Activated CD4-positive, CD25-positive, alpha-beta regulatory T cell (primary cell): ENCODE measurements at places on chromosomes 1 and 21.

GRCh38 chr21:42340187-42341050, 10.4 kb downstream of the TFF2 start:
- no peak for DNase-seq

GRCh38 chr21:41932191-41932575, 21.6 kb downstream of the C2CD2 start:
- DNase-seq = no peak

GRCh38 chr1:31886866-31887265, 51.3 kb downstream of the PTP4A2 start:
- no peak for DNase-seq

- DNase-seq = no peak
Measured at GRCh38 chr1:173113015-173113741, 62.4 kb upstream of the TNFSF18 start.

DNA sequence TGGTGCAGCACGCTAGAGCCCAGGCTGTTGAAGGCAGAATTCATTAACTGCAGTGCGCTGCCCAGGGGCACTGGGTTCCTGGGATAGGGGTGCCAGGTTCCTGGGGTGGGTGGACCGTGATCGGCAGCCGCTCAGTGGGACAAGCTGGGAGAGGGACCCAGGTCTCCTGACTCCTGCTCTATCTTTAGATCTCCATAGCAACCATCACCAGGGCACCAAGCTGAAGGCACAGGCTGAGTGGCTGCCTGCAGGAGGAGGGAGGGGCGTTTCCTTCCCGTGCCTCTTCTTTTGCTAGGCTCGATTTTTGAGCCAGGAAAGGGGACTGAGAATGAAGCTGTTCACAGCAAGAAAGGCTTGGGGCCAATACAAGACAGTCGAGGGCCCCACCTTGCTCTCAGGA, 20.9 kb upstream of the CDCP2 start:
- no peak for DNase-seq

DNA sequence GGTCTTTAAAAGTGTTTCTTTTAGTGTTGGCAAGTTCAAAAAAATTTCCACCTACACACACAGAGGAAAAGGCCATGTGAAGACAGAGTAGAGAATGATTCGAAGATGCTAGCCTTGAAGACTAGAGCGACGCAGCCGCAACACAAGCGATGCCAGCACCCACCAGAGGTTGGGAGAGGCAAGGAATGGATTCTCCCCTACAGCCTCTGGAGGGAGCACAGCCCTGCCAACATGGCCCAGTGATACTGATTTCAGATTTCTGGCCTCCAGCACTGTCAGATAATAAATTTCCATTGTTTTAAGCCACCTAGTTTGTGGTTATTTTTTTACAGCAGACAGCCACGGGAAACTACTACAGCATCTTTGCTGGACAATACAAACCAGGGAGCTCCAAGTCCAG, 6.9 kb upstream of the ADAR start:
- no peak for DNase-seq

- DNase-seq = no peak
Measured at GRCh38 chr1:159000625-159001024, 9.1 kb upstream of the IFI16 start.

DNA sequence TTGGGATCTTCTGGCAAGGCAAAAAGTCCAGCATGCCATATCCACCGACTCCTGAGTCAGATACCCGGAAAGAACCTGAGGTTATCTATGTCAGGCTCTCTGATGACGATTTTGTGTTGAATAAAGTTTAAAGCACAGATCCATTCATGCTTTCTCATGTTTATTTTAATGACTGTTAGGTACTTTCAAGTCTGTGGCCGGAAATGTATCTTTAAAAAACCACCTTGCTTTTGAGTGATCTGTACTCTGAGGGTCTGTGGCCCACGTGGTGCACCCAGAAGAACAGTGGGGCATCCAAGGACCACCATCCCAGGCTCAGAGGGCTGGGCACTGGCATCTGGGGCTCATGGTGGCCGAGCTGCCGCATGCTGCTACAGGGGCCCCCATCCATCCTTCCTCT, 30.1 kb upstream of the VASH2 start:
- DNase-seq = no peak

DNA sequence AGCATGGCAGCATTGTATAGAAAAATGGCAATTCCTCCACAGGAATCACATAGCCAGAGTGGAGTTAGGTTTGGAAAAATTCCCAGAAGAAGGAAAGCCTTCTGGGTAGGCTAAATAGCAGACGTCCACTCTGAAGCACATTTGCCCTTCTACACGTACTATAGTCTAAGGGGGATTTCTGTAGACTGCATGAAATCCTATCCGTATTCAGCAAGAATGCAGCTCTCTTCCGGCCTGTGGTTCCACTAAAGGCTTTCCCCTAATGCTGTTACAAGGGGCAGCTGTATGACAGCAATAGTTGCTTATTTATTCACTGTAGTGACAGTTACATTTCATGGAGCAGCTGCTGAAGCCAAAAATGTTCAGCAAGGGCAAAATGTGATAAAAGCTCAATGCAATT, 263.6 kb downstream of the RWDD3 start:
- DNase-seq = no peak

- no peak for DNase-seq
Measured at GRCh38 chr1:100642826-100643225, 76.7 kb upstream of the VCAM1 start.

GRCh38 chr1:188372821-188373220, 1544.1 kb downstream of the PLA2G4A start:
- DNase-seq = no peak

- no peak for DNase-seq
Measured at GRCh38 chr1:202944438-202944921, 13.6 kb downstream of the ADIPOR1 start.

DNA sequence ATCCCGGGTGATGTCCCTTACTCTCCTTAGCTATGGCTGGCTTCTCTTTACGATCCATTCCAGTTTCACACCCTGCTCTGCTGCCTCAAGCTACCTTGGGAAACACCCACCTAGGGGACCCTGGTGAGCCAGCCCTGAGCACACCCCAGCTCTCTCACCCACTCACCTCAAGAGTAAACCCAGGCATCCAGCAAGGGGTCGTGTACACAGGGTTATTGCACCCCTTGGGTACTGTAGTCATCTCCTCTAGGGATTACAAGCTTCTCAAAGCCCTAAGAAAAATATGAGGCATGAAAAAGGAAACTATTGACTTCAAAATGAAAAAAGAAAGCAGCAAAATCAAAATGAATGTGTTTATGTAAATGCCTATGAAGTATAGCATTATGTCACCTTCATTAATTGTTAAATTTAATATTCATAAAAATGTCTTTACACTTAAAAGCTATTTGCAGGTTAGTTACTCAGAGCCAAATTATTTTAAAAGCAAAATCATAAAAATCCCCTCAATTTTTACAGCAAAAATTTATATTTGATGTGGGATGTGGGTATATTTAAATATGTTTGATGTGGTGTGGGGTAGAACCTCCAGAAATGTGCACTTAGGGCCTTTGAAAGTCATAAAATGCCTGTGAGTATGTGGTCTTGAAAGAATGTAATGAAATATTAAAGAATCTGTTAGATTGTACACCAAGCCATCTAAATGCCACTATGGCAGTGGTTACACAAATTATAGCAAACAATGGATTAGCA, 190.3 kb downstream of the C1orf94 start:
- DNase-seq = no peak

DNA sequence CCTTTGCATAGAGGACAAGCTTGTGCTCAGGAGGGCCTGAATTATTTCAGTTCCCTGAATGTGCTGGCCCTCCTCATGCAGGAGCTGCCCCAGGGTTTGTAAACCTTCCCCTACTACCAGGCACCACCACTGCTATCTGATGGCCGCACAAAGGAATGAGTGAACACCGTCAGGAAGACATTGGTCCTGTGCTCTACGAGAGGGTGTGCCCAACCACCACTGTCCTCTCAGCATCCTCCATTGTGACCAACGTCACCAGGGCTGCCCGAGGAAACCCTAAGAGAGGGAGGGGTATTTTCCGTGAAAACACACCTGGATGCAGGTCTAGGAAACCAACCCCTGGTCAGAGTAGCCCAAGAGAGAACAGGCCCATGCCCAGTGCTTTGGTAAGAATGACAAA, 657.5 kb downstream of the KIF26B start:
- DNase-seq = no peak

DNA sequence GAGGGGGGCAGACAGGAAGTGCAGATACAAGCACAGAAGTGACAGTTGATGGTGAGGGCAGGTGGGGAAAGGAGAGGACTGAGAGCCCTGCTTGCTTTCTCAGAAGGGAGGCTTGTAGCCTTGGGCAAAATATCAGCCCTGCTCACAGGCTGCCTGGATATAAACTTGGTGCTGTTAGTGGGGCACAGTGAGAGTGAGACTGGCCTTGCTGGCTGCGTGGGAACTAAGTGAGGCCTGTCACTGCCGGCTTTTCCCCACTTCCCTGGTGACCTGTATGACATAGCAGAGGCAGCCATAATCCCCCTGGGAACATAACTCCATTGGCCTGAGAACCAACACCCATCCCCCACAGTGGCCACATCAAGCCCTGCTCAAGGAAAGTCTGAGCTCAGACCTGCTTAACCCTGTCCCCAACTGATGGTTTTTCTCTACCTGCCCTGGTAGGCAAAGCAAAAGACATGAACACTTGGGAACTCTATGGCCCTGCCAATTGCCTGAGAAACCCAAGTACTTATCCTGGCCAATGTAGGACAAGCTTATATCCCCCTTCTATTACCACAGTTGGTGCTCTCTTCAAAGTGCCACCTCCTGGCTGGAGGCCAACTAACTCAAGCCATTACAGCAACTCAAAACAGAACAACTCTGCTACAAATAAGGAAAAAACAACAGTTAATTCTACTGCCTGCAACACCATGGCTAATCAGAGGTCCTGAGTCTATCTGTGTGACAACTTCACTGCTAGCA, 472.7 kb downstream of the PLPP3 start:
- DNase-seq = no peak

GRCh38 chr1:180181996-180182642, 27.4 kb downstream of the QSOX1 start:
- DNase-seq = no peak

DNA sequence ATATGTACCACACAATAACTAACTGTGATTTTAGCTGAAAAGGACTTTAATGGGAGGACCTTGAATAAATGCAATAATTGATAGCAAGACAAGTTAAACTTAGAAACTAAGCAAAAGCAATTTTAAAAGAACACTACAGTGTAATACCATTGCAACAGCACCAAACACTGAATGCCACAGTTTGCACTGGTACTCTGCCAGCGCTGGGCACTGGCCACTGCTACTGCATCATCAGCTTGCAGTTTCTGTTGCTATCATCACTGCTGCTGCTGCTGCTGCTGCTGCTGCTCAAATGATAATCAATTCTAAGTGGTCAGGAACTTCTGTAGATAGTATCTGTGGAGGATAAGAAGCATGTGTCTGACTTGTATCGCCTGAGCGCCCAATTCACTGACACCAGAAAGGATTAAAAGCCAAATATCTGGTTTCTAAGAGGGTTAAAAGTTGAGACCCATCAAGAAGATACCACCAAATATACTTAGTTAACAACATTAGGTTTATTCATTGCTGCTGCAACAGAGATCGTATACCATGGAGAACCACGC, 306.9 kb downstream of the LRRC40 start:
- no peak for DNase-seq

DNA sequence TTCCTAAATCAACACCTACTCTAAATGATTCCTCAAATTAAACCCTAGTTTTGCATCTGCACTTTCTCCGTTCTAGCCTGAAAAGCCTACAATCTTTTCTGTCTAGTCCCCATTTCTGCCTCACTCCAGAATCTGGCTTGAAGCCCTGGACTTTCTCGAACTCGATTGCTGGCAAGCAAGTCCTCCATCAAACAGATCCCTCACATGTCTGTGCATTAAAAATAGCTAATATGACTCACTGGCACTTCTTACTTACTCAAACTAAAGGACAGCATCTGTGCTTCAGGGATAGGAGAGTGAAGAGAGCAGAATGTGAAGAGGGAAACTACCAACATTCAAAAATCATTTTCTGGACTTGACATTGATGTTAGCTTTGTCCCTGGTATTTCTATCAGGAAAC, 51.8 kb upstream of the CXADR start:
- DNase-seq = no peak

DNA sequence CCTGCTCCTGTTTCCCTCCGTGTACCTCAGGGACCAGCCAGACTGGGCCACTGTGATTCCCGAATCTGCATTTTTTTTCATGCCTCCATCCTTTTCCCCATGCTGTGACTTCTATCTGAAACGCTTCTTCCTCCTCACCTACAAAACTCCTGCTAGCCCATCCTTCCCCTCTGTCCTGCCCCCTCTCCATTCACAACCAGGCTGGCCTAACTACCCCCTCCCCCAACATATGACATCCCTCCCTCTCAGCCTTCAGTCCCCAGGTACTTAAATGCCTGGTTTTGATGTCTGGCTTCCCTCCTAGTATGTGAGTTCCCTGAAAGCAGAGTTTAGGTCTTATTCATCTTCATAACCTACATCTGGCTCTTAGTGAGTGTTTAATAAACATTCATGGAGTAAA, 82.7 kb downstream of the TAS1R2 start:
- no peak for DNase-seq
